Kidney glomerular epithelial cell (primary cell): ENCODE measurements at places on chromosomes 11 and 22.
A peak's percentile ranks its signal among the peaks of the same experiment; 100 is the strongest.

- no peak for DNase-seq
These were observed 154.8 kb upstream of the TBCEL start for GRCh38 chr11:120869097-120869496.

- DNase-seq = no peak
These were observed 33.0 kb downstream of the PI4KA start for GRCh38 chr22:20825624-20826023.

- no peak for DNase-seq
These were observed 943 bp upstream of the YWHAH start for GRCh38 chr22:31943206-31943977.

GRCh38 chr11:27201454-27202302 is 161.1 kb downstream of the BBOX1 start:
- DNase-seq = peak; percentile 82

GRCh38 chr11:69450064-69450856 is 31.2 kb upstream of the LINC01488 start:
- DNase-seq = no peak

GRCh38 chr11:12232817-12233601 is 122.6 kb downstream of the MICAL2 start:
- peak; percentile 95 for DNase-seq

DNA sequence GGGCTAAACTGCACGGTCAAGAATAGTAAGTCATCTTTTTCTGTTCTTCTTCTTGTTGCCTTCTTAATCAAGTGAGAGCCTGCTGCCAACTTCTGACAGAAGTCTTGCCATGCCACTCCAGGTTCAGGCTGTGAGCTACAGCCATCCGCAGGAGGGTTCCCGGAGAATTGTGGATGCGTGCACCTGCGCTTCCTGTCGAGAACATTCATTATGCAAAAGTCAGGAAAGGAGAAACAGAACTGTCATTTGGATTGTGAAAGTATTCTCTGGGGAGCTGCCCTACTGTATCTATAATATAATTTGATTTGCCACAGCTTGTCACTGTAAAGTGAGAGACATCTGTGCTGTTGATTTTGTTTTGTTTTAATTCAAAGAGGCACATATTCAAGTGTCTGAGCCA is 12.3 kb downstream of the IL17RA start:
- DNase-seq = no peak

- DNase-seq = no peak
These were observed 681 bp upstream of the ARHGEF12 start for GRCh38 chr11:120335556-120335907.

GRCh38 chr11:121645596-121645995 is 192.8 kb upstream of the SORL1-AS1 start:
- DNase-seq = no peak

- peak; percentile 100 for DNase-seq
These were observed 109.1 kb downstream of the RASSF10 start for GRCh38 chr11:13118194-13118593.
